ENCODE measurements at places on chromosomes 16 and 17.

DNA sequence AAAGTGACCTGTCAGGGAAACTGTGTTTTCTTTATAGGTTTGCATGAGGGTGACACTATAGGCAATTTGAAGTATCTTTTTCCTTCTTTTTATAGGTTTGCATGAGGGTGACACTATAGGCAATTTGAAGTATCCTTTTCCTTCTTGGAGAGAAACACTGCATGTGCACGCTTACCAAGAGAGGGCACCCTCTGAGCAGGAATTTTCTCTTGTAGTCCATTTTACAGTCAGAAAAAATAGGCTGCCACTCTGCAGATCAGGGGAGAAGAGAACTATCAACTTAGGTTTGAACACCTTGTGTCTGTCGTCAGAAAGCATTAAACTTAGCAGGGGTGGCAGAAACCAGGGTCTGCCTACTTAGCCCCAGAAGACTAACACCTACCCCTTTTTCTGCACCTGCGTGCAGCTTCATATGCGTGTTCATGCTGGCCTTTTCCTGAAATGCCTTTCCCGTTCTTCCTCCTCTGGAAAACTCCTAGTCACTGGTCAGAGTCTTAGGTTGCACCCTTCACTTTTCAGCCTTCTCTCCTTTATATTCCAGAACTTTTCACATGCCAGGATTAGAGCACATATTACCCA, 16.4 kb upstream of the SMIM36 start:
- peak; percentile 80 for DNase-seq

GRCh38 chr17:69060822-69061221, at the start of gene ABCA9:
TSS of gene ABCA9 (minus strand) at chr17:69060927. CDS start at chr17:69051126, 9,801 bp downstream.
- peak; percentile 93 for DNase-seq

DNA sequence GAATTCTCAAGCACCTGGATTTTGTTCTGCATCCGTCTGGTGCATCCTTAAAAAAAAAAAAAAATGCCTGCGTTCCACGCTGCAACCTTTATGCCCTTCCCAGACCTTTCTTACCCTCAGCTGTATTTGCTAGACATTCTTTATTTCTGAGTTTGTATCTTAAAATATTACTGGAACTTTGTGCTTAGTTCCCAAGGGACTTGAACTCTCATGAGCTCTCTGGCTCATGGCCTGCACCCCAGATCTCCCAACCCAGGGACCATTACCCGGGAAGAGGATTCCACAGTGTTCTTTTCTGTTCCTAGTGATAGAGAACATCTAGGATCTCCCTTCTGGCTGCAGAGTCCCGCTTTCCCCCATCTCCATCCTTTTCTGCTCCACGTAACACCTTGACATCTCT, 28.9 kb upstream of the CLEC18A start:
- DNase-seq, result no peak

GRCh38 chr17:49869038-49869374, 21.1 kb upstream of the TAC4 start:
- no peak for DNase-seq

DNA sequence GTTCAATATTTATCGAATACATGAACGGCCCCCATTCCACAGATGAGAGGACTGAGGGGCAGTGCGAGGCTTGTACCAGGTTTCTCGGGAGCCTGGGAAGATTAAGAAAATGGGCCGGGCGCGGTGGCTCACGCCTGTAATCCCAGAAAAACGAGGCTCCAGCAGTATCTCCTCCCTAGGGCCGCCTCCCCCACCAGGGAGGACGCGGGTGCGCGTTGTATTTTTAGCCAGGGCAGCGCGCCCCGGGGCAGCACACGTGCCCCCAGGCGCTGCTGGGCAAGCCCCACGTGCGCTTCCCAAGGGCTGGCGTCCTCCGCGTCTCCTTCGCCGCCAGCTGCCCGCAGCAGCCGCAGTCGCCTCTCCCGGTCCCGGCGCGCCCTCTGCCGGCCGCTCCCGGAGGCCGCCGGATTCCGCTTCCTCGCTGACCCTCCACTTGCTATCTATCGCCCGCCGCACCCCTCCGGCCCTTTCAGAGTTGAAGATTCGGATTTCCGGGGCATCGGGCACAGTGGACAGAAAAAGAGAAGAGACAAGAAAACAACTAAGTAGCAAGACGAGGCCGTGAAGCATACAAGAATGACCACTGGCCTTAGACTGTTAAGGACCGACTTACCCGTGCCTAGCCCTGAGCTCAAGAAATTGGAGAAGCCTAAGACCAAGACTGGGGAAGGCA, 1.9 kb upstream of the YBX2 start:
- DNase-seq, result peak; percentile 94

DNA sequence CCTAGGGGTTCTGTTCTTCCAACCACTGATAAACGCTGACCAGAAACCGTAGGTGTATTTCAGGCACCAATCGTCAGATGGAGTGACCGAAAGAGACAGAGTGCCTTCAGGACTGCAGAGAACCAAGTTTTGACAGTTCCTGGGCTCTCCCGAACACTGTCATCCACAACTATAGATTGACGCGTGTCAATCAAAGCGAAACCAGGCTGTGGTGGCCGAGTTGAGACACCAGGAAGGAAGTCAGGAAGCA, 11.9 kb upstream of the AURKB start:
- DNase-seq, result no peak

- DNase-seq, result no peak
These were observed 339.9 kb downstream of the SEC14L1 start for GRCh38 chr17:77480509-77481215.

DNA sequence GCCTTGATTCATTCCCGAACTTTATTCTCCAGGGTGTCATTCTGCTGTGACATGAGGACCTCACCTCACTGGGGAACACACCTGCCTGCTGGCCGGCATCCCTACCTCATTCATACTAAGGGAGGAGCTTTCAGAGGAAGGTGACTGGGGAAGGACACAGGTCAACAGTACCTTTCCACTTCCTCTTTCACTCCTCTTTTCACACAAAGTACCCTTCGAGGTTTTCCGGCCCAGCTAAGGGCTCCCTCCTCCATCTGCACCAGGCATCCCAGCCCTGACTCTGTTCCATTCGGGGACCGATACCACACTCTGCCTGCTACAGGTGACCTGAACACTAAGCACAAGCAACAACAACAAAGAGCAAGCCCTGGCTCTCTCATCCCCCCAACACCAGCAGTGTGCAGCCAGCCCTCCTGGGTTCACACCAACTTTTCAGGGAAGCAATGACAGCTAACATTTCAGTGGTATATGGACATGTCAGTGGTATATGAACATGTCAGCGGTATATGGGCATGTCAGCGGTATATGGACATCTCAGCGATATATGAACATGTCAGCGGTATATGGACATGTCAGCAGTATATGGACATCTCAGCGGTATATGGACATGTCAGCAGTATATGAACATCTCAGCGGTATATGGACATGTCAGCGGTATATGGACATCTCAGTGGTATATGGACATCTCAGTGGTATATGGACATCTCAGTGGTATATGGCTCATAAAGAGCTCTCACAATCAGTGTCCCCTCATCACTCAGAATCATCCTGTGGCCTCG, 16.0 kb downstream of the TRIM25 start:
- DNase-seq, result no peak

DNA sequence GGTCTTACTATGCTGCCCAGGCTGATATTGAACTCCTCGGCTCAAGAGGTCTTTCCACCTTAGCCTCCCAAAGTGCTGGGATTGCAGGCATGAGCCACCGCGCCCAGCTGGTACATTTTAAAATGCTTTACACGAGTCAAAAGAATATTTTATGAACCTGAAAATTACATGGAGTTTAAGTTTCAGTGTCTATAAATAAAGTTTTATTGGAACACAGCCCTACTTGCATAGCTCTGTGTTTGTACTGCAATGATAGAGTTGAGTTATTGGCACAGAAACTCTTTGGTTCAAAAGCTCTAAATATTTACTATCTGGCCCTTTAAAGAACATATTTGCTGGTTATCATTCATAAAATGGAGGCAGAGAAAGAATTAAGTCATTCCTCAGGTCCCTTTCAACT, 24.3 kb downstream of the MAP2K6 start:
- DNase-seq, result no peak

DNA sequence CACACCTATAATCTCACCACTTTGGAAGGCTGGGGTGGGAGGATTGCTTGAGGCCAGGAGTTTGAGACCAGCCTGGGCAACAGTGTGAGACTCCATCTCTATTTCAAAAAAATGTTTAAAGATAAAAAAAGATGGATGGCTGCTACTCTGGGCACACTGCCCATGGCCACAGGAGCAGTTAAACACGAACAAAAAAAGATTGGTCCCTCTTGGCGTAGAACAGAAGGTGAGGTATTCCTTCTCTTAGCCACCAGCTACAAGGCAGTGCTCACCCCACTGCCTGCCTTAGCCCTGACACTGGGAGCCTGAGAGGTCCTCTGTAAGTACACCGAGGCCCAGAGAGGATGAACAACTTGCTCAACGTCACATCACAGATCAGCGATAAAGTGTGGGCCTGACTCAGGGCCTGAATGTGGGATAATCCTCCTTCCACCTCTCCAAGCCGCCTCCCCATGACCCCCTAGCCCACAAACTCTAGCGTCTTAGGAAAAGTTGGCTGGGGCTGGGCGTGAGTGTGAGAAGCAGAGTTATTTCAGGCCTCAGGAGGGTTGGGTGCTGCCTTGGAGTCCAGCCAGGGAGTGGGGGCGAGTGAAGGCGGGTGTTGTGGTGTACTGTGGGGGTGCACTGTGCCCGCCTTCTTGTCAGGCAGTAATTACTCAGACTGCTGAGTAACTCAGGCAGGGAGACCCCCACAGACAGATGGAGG, 2.3 kb upstream of the DPH1 start:
- DNase-seq, result no peak

- no peak for DNase-seq
These were observed 18.9 kb downstream of the CYB5D2 start for GRCh38 chr17:4161967-4162305.

GRCh38 chr17:57044976-57045867, 39.8 kb upstream of the AKAP1 start:
- DNase-seq, result no peak

All from adipocyte (in vitro differentiated cells).